ENCODE measurements at places on chromosomes 16 and 17.

DNA sequence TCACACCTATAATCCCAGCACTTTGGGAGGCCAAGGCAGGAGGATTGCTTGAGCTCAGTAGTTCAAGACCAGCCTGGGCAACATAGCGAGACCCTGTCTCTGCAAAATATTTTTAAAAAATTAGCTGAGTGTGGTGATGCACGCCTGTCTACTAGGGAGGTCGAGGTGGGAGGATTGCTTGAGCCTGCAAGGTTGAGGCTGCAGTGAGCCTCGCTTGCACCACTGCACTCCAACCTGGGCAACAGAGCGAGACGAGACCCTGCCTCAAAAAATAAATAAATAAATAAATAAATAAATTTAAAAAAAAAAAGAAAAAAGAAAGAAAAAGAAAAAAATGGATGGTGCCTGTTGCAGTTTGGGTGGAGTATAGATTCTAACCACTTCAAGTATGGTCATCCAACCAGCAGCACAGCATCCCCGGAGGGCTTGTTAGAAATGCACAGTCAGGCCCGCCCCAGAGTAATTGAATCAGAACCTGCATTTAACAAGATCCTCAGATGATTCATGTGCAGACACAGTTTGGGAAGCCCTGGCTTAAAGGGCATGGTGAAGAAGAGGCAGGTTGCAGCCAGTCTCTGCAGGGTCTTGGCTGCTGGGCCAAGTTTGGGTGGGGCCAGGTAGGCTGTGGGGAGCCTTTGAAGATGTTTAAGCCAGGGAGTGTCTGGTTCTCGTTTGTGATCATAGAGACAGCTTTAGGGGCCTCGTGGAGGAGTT, 40.8 kb downstream of the MRC2 start:
- peak; percentile 98 for DNase-seq

- DNase-seq, result peak; percentile 45
Observed at GRCh38 chr17:7191571-7192270, 12.6 kb upstream of the ASGR1 start.

- no peak for DNase-seq
Observed at GRCh38 chr17:60599220-60599619, 773 bp upstream of the PPM1D start.

- no peak for DNase-seq
Observed at GRCh38 chr17:65896889-65897288, 295.0 kb downstream of the CEP112 start.

- DNase-seq, result no peak
Observed at GRCh38 chr16:81752876-81753227, 26.2 kb upstream of the PLCG2 start.

DNA sequence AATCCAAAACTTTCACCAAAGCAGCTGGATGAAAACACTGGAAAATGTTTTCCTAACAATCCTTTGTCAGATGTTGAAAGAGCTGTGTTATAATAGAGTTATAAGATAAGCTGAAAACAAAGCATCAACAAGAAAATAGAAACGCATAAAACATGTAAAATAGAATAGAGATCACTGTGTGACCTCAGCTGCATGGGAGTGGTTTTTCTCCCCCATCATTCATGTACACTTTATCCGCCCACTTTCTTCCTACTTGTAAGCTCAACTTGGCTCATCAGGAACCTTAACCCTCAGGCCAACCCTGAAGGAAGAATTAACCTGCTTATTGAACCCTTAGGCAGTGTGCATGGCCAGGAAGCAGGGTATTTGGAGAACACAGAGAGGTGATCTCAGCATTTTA, 238.5 kb upstream of the PMFBP1 start:
- peak; percentile 1 for DNase-seq

DNA sequence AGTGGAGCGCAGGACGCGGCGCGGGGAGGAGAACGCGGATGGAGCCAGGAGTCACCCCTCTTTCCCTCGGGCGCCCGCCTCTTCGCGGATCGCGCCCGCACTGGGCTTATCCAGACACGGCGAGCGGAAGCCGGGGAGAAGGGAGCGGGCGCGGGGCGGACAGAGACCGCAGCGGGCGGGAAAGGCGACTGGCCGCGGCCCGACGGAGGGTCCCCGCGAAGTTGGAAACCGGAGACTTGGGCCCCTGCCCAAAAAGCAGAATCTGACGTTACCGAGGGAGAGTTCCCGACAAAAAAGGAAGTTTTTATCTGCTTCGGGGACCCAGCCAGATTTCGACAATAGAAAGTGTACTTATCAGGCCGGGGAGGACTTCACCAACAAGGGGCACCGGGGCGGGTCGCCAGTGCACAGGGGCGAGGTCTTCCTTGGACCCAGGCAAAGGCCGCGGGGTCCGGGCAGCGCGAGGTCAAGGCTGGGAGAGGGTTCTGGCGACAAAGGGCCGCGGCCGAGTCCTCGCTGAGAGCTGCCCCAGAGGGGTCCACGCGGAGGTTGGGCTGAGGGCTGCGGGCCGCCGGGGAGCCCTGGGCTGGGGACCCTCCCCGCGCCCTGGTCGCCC, 519 bp downstream of the ST6GALNAC2 start:
- DNase-seq, result peak; percentile 62

DNA sequence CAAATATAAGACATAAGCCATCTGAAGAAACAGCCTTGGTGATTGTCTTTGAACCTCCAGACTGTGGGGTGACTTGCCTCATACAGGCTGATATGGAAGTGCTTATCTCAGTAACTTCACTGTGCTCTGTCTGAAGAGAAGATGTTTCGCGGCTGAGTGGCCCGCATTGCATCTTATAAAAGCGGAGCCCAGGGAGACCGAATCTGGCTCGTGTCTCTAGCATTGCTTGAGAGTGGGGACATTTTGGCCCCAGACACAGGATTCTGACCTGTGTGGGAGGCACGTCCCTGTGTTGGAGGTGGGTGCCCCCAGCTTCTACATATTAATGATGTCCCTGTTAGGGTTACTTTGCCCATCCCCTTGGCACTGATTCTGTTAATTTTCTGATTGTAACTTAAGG, 66.4 kb downstream of the METRNL start:
- no peak for DNase-seq
